SK-N-DZ (cell line): ENCODE measurements at places on chromosomes 1 and 21.

- DNase-seq = no peak
These were observed 808 bp downstream of the MAP3K21 start for GRCh38 chr1:233328142-233328921.

DNA sequence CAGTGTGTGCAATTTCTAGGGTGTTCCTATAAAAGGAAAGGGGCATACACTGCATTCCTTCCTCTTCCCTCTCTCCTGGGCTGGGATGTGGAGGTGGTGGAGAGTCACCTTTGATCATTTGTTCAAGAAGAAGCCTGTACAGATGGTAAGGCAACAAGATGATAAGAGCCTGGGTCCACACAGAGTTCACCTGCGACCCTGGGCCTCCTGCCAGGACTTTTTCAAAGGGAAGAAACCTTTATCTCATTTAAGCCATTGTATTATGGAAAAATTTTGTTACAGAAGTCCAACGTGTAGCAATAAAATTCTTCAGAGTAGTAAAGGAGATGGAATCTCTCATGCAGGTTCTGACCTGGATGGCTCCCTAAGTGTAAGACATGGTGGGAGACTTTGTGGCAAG lies 189.1 kb downstream of the MIS18A start:
- DNase-seq = no peak

- DNase-seq = no peak
These were observed 137.2 kb upstream of the NGF start for GRCh38 chr1:115475252-115475651.

DNA sequence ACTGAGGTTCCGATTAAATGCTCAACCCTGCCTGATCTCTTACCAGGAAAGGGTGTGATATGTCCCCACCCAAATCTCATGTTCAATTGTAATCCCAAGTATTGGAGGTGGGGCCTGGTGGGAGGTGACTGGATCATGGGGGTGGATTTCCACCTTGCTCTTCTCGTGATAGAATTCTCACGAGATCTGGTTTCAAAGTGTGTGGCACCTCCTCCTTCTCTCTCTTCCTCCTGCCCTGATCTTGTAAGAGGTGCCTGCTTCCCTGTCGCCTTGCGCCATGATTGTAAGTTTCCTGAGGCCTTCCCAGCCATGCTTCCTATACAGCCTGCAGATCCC lies 34.9 kb downstream of the RSPH1 start:
- DNase-seq = no peak

GRCh38 chr1:21007876-21008275 lies 168.8 kb downstream of the EIF4G3 start:
- DNase-seq = no peak

DNA sequence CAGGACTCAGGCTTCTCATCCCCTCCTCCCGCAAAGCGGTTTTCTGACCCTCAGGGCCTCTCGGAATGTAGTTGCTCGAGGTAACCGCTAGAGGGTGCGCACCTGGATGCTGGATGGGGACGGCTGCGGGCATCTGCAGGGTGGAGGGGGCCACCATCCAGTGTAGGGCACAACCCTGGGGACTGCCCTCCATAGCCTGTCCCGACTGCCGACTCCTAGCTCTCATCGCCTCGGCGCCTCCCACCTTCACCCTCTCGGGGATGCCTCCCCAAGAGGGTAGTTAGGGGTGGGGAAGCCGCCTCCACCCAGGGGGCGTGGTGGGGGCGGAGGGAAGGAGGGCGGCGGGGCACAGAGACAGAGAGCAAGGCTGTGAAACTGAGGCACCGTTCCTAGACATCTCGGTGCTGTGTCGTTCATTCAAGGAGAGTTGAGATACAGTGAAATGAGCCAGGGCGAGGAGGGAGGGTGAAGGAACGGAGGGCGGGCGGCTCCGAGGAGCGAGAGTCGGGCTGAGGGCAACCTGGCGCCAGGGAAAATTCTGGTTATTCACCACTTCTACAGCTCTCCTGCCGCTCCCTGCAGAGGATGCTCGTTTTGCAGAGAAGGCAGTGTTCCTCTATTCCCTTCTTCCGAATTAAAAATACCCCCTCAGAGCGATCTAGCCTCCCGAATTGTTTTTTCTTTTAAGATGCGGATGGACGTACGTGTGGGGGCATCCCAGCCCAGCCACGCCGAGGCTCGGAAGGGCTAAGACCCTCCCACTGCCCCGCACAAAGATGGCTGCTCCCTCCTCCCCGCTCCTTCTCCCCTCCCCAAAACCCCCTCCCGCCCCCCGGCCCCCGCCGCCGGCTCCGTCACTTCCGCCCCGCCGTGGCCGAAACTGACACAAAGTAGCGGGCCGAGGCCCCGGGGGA lies at the start of gene ATP8B2:
Gene ATP8B2, plus strand, starts transcription at position 857 of the 914 bp plus-strand sequence. CDS start 2,617 bp downstream, outside the sequence.
- peak; percentile 89 for DNase-seq
